ENCODE measurements at places on chromosomes 1 and 21.
A peak's percentile ranks its signal among the peaks of the same experiment; 100 is the strongest.

DNA sequence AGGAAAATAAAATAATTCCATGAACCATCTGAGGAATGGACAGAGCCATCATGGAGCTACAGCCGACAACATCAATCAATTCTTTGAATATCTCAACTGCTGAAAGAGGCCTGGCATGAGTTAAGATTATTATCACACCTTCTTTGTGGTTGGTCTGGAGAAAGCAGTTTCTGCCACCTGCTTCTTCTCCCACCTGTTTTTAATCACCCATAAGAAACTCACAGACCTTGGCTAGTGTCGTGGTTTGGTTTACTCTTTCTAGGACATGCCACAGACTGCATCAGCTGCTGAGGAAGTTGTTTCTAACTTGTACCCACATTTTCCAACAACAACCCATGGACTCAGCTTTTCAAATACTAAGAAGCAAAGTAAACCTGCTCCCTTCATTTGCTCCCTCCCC is 65.6 kb downstream of the NTPCR start:
- no peak for DNase-seq

DNA sequence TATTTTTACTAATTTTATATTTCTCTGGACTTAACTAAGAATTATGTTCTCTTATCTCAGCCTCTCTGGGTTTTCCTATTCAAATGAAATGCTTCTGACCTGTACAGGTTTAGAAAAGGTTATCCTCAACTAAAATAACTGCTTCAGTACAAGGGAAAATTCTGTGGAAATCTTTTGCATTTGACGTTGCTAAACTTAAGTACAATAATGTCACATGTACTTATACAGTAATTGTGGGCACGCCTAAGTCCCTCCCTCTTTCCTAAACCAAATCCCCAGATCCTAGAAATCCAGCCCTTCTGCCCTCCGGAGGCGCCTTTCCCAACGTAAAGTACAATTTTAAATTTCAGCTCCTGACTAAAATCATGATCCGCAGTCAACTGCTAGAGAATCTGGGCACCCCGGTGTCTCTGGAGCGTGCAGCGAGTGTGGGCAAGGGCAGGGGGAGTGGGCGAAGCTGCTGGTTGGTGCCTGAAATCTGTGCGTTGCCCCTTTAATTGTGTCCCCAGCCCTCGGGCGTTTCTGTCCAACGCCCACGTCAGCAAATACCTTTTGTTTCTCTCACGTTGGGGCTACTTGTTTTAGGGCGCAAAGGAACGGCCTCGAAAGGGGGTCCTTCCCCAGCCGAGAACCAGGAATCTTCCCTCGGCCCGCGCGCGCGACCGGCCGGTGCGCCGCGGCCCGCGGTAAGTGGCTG is at the start of gene ZBTB8A:
TSS of gene ZBTB8A (plus strand) at position 541 of the 697 bp plus-strand sequence. CDS start 53,505 bp downstream, outside the sequence.
- no peak for DNase-seq

- DNase-seq, result no peak
Measured at GRCh38 chr1:92795166-92795565, 10.3 kb upstream of the EVI5 start.

GRCh38 chr1:33089457-33089856 is 8.5 kb downstream of the AZIN2 start:
- DNase-seq, result no peak

DNA sequence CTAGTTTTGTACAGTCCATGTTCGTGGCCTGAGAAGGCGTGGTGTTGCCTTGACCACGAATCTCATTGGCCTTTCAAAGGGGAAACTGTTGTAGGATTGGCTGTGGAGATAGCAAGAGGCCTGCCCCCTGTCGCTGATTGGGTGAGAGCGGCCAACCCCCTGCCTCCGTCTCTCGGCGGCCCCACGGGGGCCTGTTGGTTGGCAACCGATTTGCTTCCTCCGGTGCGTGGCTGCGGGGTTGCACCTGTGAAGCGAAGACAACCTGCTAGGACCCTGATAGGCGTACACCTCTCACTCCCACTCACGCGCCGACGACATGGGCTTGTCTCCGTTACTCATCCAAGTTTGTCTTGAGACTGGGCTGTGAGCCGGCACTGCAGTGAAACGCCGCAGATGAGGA is at the start of gene UBE2U:
TSS of gene UBE2U (plus strand) at position 204 of the 400 bp plus-strand sequence. CDS start 428 bp downstream, outside the sequence.
- no peak for DNase-seq

- no peak for DNase-seq
Measured at GRCh38 chr1:223052931-223053330, 90.1 kb downstream of the TLR5 start.

GRCh38 chr1:78676347-78676982 is 26.8 kb downstream of the IFI44 start:
- DNase-seq, result peak; percentile 53

Data from effector memory CD4-positive, alpha-beta T cell (primary cell).